ENCODE measurements at places on chromosomes 13 and 19.

DNA sequence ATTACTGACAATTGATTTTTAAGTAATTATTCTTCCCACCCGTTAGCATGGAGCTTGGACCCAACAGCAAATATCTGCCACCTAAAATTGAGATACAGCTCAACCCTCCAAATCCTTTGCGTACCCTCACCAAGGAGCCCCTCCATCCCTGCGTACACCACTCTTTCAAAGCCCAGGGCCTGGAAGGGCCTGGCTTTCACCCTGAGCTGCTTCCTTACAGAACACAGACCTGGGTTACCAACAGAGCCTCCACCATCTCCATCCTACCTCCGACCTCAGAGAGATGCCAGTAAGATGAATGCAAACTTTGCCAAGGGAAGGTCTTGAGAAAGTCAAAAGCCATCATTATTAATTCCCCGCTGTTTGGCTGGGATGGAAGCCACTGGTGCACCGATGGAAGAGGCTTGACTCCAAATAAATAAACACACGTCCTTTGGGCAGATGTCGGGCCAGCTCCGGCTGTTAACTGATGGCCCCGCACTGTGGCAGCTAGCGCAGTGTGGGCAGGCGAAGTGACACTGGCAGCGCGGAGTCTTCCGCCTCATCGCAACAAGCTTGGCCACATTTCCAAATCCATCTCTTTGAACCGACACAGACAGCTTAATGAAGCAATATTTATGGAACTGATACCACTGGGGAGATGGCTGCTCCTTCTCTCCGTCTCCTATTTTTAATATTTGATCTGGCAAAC is 150.2 kb upstream of the VSTM2B start:
- no peak for DNase-seq

- no peak for DNase-seq
These were observed 485 bp downstream of the CPAMD8 start for GRCh38 chr19:17025991-17026658.

DNA sequence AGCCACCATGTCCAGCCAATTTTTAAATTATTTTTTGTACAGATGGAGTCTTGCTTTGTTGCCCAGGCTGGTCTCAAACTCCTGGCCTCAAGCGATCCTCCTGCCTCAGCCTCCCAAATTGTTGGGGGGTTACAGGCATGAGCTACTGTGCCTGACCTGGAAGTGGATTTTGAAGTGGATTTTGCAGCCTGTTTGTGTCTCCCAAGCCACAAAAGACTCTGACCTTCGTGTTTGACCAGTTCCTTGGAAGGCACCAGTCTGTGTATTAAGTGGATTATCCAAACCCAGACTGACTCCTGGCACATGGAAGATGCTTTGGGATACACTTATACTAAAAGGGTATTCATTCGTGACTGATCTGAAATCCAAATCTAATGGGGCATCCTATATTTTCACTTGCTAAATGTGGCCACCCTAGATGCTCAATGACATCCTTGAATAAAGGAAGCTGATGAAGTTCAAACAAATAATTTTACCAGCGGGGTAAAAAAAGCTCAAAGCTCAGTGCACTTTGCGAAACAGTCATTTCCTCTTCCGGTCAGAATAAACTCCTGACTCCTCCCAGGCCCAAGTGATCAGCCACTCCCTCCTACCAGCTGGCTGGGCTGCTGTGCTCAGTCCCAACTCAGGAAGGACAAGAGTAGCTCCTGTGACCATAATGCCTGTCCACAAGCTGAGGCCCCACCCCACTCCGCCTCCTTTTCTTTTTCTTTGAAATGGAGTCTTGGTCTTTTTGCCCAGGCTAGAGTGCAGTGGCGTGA is 32.6 kb upstream of the GATAD2A start:
- no peak for DNase-seq

GRCh38 chr13:36710396-36710795 is 36.6 kb downstream of the SERTM1 start:
- DNase-seq: no peak

- no peak for DNase-seq
These were observed 101.0 kb downstream of the ZIC5 start for GRCh38 chr13:99870541-99870940.

- no peak for DNase-seq
These were observed 354.4 kb upstream of the DACH1 start for GRCh38 chr13:72221276-72221962.

DNA sequence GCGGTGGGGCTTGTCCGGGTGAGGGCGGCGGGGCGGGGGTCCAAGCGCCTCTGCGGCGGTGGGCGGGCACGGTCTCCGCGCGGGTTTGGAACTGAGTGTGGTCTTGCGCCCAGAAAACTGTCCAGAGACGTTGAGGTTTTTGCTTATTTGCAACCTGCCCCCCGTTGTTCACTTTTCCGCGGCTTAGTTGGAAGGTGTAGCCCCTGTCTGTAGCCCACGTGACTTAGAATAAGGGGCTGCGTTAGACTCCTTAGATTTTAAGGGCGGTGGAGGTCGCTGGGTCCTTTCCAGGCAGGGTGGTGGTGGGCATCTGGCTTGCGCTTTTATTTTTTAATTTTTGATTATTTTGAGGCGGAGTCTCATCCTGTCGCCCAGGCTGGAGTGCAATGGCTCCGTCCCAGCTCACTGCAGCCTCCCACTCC is 748 bp downstream of the RPS15 start:
- DNase-seq: no peak

DNA sequence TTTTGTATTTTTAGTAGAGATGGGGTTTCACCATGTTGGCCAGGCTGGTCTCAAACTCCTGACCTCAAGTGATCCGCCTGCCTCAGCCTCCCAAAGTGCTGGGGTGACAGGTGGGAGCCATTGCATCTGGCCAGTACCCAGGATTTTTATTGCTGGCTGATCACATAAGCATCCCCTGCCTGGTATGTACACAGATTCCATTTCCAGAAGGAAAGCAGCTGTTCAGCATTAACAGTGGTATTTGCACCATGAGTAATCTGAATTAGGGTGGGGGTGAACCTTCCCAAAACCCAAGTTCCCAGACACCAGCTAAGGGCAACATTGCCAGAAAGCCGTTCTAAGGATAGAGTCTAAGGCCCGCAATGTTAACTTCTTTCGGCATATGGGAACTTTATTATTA is 7.3 kb downstream of the ZNF555 start:
- no peak for DNase-seq

DNA sequence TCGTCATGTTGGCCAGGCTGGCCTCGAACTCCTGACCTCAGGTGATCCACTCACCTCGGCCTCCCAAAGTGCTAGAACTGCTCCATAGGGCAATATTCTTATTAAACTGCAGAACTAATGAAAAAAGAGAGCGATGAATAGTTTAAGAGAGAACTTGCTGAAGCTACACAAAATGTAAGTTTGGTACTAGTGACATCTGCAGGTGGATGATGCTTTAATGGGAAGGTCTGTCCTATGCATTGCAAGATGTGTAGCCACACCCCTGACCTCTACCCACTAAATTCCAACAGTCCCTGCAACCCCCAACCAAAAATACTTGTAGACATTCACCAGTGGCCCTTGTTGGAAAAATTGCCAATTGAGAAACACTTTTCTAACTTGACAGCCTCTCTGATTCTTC is 117.8 kb downstream of the NALCN start:
- DNase-seq: no peak

DNA sequence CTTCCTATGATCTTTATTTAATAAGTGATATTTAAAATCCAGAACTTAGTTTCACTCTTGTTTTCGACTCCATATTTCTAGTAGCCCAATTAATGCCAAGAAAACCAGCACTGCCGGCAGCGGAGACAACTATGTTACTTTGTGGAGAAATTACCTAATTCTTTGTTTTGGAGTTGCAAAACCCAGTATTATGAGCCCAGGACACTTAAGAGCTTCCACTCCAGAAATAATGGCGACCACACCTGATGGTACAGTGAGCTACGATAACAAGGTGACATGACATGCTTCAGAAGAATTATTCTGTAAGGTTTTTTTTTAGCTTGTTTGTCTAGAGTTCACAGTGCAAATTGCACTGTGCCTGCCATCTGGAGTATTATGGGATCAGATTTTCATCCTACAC is 136.4 kb downstream of the ZAR1L start:
- DNase-seq: no peak

- no peak for DNase-seq
These were observed 35.6 kb downstream of the GJA3 start for GRCh38 chr13:20125129-20125782.

- no peak for DNase-seq
These were observed 293.6 kb downstream of the DNAJC15 start for GRCh38 chr13:43316946-43317353.

DNA sequence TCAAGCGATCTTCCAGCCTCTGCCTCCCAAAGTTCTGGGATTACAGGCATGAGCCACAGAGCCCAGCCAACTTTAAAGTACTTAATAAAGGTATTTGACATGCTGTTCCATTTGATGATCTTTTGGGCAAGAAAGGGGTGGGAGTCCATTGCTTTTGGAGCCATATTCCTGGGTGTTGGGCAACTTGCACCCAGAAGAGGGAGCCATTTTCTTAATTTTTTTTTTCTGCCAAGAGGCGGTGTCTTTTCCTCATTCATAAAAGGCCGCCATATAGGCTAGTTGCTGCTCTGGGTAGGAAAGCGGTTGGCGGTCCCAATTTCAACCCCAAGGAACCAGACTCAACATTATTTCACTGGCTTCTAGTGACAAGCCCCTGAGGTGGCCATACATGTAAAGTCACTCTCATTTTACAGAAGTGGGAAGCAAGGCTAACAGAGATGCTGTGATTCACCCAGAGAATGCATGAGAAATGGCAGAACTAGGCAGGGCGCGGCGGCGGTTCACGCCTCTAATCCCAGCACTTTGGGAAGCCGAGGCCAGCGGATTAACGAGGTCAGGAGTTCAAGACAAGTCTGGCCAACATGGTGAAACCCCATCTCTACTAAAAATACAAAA is 139.6 kb downstream of the CACNA1A start:
- no peak for DNase-seq

- no peak for DNase-seq
These were observed 336.8 kb downstream of the DNAJC15 start for GRCh38 chr13:43360171-43360570.

- DNase-seq: no peak
These were observed 4.5 kb downstream of the ATP4B start for GRCh38 chr13:113653264-113654174.

DNA sequence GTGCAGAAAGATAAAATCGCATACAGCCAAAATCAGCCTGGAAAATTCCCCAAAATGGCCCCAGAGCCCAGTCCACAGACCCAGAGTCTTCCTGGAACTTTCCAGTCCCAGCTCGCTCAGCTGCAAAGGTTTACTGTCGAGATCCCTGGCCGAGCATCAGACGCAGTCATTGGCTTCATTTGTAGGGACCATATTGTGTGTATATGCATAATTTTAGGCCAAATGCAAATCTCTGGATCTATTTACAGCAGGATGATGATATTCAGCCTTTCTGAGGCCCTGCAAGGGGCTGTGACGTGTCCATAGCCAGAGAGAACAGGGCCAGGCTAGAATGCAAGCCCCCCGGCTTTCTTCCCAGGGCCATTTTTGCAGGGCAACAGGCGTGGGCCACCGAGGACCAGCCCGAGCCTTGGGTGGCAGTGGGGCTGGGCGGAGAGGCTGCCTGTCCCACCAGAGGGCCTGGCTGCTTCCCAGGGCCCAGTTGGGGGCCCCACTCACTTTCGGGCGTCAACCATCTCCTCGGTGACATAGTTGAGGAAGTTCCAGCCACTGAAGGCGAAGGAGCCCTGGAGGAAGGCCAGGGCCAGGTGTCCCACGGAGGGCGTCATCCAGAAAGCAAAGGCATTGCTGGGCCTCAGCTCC is 13.7 kb downstream of the SLC7A10 start:
- DNase-seq: no peak

GRCh38 chr13:104198801-104199200 is 1132.6 kb upstream of the SLC10A2 start:
- DNase-seq: no peak

- no peak for DNase-seq
These were observed 778.3 kb upstream of the SLC10A2 start for GRCh38 chr13:103844471-103844870.

- DNase-seq: no peak
These were observed 29.8 kb downstream of the TSHZ3 start for GRCh38 chr19:31319465-31319864.

Data from activated CD4-positive, alpha-beta T cell treated with anti-CD3 and anti-CD28 coated beads, Interleukin-2, amount 50 U/mL, for 4 hours (primary cell).